ENCODE measurements at places on chromosomes 1 and 21.

GRCh38 chr1:63739452-63739851 is 34.4 kb upstream of the ROR1 start:
- no peak for DNase-seq

GRCh38 chr1:15153184-15153841 is at the start of gene TMEM51:
Gene TMEM51 (plus strand): TSS chr1:15153747. CDS start chr1:15215088, 61,341 bp downstream.
- peak; percentile 83 for DNase-seq

- DNase-seq: no peak
Observed at GRCh38 chr21:16742131-16742641, 770.7 kb upstream of the CXADR start.

DNA sequence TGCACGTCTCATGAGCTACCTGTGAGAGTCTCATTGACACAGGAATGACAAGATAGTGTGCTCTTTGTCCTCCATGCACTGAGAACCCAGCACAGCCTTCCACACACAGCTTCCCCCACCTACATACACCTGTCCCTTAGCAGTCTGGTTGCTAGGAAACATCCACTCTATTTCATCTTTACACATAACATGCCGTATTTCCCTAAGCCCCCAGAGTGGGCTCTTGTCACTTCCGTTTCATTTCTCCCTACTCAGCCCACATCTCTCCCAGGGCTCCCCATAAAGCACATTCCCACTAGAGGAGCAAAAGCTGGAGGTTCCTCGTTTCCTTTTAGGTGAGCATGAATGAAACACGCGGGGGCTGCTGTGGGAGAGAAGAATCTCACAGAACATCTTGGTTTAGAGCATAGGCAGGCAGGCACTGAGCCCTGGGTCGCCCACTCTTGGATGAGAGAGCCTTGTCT is 137.1 kb downstream of the ETS2 start:
- DNase-seq: no peak

GRCh38 chr21:15051644-15052458 is 12.9 kb downstream of the NRIP1 start:
- DNase-seq: peak; percentile 65

DNA sequence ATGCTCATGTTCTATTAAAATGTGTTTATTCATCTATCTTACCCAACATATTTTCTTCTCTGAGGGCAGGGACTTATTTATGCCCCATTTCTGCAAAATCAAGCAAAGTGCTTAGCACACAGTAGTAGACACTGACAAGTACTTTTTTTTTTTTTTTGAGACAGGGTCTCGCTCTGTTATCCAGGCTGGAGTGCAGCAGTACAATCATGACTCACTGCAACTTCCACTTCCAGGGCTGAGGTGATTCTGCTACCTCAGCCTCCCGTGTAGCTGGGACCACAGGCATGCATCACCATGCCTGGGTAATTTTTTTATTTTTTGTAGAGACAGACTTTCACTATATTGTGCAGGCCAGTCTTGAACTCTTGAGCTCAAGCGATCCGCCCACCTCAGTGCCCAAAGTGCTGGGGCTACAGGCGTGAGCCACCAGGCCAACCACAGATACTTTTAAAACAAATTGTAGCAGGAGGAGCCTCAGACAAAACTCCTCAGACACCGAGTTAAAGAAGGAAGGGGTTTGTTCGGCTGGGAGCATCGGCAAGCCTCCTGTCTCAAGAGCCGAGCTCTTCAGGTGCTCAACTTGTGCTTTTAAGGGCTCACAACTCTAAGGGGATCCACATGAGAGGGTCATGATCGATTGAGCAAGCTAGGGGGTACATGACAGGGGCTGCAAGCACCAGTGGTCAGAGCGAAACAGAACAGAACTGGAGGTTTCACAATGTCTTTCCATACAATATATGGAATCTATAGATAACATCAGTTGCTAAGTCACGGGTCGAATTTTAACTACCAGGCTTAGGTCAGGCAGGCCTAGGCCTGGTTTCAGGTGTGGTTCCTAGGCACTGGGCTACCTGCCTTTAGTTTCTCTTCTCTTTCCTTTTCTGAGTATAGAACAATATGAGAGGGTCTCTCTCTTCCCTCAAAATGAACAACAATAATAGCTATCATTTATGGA is 5.7 kb upstream of the TMEM167B start:
- no peak for DNase-seq

GRCh38 chr1:86239894-86240293 is 83.3 kb upstream of the COL24A1 start:
- no peak for DNase-seq

Data from OCI-M1 (cell line).